A673 (cell line): ENCODE measurements at places on chromosomes 5 and 9. TPM values are rescaled to one million over a fixed set of nuclear protein-coding genes. Genes with fewer than 3 reads are reported as not detected.

Gene PRR7
- 3.0 and 5.3 TPM in 2 replicates for total RNA-seq

GRCh38 chr9:133946840-133947486 is 45.2 kb downstream of the VAV2 start:
- no peak overlapping the region for H3K4me3 ChIP-seq

DNA sequence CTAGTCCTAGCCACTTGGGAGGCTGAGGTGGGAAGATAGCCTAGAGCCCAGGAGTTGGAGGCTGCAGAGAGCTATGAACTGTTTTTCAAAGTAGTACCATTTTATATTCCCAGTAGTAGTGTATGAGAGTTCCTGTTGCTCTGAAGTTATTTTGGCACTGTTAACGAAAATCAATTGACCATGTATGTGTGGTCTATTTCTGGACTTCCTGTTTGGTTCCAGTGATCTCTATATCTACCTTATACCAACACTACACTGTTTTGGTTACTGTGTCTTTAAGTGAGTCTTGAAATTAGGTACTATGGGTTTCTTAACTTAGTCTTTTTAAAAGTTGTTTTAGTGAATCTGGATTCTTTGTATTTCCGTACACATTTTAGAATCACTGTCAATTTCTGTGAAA is 13.6 kb downstream of the SLF1 start:
- no peaks in the 10 kb centered on the region for H3K4me1 ChIP-seq
- DNase-seq = no peak
- peaks cover 40% of the 10 kb centered on the region for H3K36me3 ChIP-seq
- no peak overlapping the region for H3K4me3 ChIP-seq

DNA sequence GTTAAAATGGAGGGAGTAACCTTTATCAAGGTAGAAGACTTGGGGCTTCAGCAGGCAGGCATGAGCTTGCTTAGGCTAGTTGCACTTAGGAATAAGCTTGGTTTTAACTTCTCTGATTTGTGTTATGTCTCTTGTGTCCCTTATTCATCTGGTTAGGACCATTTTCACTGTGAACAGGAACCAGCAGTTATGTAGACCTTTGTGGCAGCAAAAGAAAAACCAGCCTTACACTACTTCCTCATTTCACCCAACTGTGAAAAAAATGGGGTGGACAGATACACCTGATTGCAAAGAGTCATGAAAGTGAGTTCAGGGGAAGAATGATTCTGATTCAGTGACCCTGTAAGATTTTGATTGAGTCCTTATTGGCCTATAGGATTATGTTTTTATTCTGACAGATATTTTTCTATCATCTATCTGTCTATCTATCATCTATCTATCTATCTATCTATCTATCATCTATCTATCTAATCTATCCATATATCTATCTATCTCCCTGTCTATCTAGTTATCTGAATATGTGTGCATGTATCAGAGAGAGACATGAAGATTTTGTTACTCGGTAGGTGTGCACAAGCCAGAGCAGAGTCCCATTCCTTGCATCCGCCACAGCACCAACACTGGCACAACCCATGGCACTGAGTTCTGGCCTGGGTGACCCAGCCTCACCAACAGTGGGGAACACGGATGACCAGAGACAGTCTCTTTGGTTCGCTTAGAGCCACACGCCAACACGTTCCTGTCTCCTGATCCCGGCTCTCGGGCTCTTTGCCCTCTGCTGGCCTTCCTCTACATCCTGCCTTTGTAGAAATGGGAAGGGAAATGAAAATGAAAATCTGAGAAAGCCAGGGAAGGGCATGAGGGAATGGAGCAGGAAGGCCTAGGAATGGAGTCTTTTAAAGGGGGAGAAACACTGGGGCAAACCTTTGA is 1.3 kb upstream of the ZNF366 start:
- H3K4me3 ChIP-seq = no peak overlapping the region
- no peak overlapping the region for H3K27ac ChIP-seq
- H3K4me1 ChIP-seq = no peaks in the 10 kb centered on the region
- DNase-seq = no peak

DNA sequence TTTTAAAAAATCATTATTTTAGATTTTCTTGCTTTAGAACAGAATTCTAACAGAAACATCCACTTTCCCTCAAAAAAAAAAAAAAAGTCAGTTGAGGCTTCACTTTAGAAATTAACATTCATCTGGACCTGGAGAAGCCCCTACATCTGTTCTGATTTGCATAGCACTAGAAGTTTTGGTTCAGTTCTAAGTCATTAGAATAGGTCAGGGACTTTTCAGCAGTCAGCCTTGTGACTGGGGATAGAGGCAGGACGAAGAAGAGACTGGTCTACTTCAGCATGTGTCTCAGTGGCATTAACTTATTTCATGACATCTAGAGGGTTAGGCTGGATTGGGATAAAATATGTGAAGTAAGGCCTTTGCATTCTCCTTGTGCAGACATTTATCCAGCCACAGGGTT is 215.8 kb upstream of the DAB2 start:
- no peaks in the 10 kb centered on the region for H3K4me1 ChIP-seq
- H3K27me3 ChIP-seq = peaks cover 7% of the 10 kb centered on the region
- no peak overlapping the region for H3K27ac ChIP-seq
- H3K36me3 ChIP-seq = no peaks in the 10 kb centered on the region

Gene BASP1
- 394 and 397 TPM in 2 replicates for total RNA-seq
